Suppressor macrophage treated with lipopolysaccharide for 4 hours (primary cell): ENCODE measurements at places on chromosomes 4 and X.
A peak's percentile ranks its signal among the peaks of the same experiment; 100 is the strongest.

- peak; percentile 56 for DNase-seq
Observed at GRCh38 chr4:68498413-68499007, 51.2 kb downstream of the TMPRSS11E start.

DNA sequence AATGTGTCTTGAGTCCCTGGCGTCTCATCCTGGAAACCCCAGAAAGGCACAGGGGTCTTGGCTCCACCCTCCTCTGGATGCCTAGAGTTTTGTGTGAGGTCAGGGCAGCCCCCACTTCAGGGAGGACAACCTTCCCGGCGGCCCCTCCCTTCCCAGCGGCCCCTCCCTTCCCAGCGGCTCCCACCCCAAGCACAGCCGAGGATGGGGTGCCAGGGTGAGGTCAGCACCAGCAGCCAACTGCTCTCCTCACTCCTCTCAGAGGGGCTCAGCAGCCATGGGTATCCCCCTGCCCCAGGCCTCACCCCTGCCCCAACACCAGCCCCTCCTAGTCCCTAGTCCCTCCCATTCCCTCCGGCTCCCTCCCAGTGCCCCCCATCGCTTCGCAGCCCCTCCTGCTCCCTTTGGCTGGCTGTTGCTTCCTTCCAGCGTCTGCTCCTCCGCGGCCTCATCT is 17.4 kb downstream of the DGKQ start:
- DNase-seq = no peak

GRCh38 chr4:47390428-47391125 is 72.9 kb downstream of the COMMD8 start:
- DNase-seq = no peak

DNA sequence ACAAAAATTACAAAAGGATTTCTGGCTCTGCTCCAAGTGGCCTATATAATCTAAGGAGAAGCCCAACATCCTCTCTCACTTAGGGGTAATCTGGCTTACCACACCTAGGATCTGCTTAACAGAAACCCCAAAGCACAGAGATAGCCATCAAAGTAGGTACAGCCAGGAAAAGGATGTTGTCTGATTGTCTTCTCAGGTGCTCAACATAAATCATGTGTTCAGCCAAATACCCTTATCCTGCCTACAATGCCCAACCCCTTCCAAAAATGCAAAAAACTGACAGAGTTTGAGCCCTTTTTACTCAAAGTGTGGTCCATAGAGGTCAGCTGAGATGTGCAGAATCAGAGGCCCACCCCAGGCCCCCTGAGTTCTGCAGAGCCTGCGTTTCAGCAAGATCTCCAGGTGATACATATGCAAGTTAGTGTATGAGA is 53.9 kb downstream of the PPM1K start:
- no peak for DNase-seq

DNA sequence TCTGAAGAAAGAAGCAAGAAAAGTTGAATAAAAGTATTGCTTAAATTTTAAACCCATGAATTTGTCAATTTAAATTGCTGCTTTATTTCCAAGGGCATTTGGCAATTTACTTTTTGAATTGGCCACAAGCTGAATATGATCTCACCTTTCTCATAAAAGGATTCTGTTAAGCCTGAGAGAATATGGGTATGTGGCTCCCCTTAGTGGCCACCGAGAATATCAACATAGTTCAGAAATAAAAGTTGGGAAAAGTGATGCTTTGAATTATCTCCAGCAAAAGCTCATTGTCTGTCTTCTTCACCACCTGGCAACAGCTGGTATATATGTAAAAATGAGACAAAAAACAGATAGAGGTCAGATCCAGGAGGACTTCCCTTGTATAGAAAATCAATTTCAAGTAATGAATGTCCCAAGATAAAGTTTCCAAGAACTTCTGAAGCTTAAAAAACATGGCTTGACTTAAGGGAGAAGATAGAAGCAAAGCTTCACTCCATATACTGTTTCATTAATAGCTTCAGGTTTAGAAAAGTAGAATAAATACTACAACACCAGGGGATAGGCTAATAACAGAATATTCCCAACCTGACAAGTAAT is 290.7 kb upstream of the FAM241A start:
- peak; percentile 32 for DNase-seq

DNA sequence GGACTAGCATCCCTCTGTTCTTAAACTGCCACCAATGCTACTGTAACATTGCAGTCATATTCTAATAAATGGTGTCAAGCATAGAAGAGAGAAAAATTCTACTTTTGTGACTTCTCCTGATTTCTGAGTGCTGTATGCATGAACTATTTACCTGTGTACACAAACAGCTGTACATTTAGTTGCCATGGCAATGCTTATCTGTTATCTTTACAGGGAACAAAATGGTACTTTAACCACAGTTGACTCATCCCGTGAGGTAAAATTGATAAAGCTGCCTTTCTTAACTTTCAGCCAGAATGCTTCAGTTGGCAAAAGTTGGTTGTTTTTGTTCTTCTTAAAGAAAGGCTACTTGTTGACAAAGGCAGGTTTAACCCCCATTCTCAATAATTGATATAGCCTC is 587.5 kb upstream of the MAGEB2 start:
- no peak for DNase-seq

DNA sequence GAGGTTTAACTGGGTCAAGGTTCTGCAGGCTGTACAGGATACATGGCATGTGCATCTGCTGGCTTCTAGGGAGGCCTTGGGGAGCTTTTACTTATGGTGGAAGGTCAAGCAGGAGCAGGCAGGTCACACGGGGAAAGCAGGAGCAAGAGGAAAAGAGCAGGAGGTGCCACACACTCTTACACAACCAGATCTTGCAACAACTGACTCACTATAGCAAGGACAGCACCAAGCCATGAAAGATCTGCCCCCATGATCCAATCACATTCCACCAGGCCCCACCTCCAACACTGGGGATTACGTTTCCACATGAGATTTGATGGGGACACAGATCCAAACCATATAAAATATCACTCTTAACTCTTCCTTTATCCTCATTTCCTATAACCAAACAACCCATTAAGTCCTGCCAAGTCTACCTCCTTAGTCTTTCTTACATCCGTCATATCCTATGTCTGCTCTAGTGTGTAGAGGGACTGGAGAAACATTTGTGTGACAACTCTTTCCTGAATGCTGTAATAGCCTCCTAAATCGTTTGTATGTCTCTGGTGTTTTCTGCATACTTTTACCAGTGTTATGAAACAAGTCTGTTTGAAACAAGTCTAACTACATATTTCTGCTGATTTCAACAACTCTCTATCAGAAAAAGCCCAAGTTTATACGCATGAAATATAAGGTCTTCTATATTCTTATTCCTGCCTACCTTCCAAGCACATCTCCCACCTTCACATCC is 8.3 kb upstream of the RAP2C start:
- peak; percentile 7 for DNase-seq

GRCh38 chr4:38634047-38634759 is 29.8 kb upstream of the KLF3 start:
- no peak for DNase-seq

GRCh38 chr4:6118201-6118600 is 82.1 kb downstream of the JAKMIP1 start:
- no peak for DNase-seq

DNA sequence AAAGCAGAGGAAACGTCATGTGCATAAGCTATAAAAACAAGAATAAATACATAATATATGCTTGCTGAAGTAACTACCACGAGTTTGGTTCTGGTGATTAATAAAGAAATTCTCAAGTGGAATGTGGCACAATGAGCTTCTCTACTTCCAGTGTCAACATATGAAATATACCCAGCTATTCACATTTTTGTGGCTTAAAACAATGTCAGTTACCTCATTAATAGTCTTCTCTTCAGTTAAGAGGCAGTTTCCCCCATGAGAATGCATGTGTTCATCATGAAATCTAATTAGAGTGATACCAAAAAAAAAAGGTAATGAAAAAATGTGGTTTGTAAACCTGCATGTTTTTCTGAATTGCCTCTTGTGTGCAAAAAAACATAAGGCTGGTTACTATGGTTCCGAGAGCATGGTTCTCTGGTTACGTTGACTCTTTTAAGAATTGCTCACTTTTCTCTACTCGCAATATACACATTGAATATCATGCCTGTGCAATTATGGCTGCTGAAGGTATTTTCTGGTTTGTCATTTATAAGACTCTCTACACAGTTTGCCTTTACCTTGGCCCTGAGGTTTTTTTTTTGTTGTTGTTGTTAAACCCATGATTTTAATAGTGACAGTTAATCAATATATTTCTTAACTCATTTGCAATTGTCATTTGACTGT is 108.2 kb downstream of the PCDH7 start:
- DNase-seq = no peak

- no peak for DNase-seq
Observed at GRCh38 chr4:118898684-118899138, 10.1 kb downstream of the SYNPO2 start.

GRCh38 chr4:28117084-28117682 is 1256.5 kb downstream of the STIM2 start:
- no peak for DNase-seq

DNA sequence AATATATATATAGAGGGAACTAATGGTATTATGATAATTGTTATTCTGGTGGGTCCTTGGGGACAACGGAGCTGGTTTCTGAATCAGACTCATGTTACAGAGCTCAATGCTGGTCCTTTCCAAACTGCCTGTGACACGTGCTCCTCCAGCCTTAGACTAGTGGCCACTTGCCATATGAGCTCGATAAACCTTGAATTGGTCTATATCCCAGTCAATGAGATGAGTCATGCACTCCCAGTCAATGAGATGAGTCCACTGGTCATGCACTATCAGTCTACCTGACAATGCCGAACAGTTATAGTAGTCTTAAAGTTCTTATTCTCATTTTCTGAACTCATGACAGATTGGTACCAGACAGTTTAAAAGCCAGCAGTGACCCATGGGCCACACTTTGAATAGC is 325.2 kb downstream of the LDB2 start:
- DNase-seq = no peak
